ENCODE measurements at places on chromosomes 5 and 9.

- no peak for DNase-seq
Observed at GRCh38 chr5:177487975-177488374, 9.4 kb downstream of the PDLIM7 start.

DNA sequence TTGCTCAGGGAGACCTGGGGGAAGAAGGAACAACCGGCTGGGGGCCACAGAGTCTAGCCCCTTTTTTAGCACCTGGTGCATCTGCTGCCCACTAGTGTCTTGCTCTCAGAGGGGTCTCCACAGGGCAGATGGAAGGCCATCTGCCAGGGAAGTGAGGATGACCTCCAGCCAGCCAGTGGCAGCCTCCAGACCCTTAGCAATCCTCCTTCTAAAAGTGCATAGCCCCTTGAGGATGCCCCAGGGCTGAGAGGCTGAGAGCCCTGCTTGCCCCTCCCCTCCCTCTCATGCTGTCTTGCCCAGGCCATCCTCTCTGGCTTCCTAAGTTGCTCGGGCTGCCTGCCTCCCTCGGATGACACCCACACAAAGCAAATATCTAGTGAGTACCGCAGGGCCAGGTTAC, 81.5 kb upstream of the PANK3 start:
- DNase-seq = no peak

DNA sequence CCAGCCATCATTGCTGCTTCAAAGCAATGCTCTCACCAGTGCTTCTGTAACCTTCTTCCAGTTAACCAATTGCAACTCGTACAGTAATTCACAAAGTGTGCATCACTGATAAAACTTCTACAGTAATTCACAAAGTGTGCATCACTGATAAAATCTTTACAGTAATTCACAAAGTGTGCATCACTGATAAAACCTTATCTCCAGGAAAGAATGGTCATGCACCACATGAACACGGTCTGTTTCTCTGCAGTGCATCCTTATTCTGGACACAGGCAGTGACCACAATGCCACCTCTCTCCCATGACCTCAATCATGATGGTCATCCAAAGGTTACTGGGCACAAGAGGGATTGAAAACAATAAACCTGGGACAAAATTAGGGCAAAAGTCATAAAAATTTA, 153.6 kb downstream of the TSSK1B start:
- no peak for DNase-seq

GRCh38 chr5:97355775-97356174, 172.7 kb upstream of the RIOK2 start:
- DNase-seq = no peak

DNA sequence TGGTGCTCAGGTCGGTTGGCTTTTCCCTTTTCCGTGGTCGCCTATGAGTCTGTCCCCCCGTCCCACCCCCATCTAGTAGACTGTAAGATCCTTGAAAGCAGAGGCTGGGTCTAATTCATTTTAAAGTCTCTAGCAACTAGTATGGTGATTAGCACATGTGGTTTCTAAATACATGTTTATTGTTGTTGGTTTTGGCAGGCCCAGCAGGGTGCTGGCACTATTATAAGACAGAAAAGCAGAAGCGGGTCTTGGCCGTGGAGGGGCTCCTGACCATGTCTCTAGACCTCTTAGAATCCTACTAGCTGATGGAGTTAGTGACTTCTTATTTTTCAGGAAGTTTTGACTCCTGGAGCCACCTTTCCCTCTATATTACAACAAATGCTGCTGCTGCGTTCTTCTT, 61.5 kb upstream of the TNFSF8 start:
- no peak for DNase-seq

- no peak for DNase-seq
Observed at GRCh38 chr5:6989230-6989629, 276.0 kb downstream of the TENT4A start.

DNA sequence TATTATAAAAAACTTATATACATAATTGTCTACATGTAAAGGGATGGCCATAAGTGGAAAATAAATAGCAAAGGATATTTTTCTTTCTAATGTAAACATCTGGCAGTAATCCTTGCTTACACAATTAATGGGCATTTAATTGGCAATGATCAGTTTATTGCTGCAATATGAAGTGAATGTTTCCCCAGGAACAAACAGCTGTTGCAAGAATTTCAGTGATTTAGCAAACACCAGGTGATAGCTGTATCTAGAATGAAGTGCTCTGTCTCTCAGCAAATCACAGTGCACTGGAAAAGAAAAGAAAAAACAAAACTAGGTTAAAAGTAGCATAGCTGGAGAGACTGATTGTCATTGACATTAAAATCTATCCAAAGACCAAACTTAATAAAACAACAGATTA, 594.5 kb upstream of the ARRDC3 start:
- no peak for DNase-seq

GRCh38 chr5:37165761-37166160, 83.4 kb downstream of the CPLANE1 start:
- DNase-seq = no peak

GRCh38 chr9:86185872-86186271, 73.6 kb downstream of the C9orf153 start:
- no peak for DNase-seq

- no peak for DNase-seq
Observed at GRCh38 chr9:124270504-124271335, 13.0 kb downstream of the NEK6 start.

All from RKO (cell line).